Left colon (tissue), 2 donors: ENCODE measurements at places on chromosomes 1 and 21.

GRCh38 chr1:100239961-100240360 is 9.7 kb downstream of the DBT start:
- no peak for DNase-seq

GRCh38 chr1:173409613-173410012 is 67.5 kb upstream of the PRDX6 start:
- peak; percentile 40 for DNase-seq

GRCh38 chr1:113018911-113019310 is 54.1 kb upstream of the LRIG2 start:
- no peak for DNase-seq

GRCh38 chr1:34657266-34657665 is 97.6 kb upstream of the GJB5 start:
- DNase-seq: no peak

GRCh38 chr1:92754719-92755050 is 30.2 kb downstream of the EVI5 start:
- no peak for DNase-seq

DNA sequence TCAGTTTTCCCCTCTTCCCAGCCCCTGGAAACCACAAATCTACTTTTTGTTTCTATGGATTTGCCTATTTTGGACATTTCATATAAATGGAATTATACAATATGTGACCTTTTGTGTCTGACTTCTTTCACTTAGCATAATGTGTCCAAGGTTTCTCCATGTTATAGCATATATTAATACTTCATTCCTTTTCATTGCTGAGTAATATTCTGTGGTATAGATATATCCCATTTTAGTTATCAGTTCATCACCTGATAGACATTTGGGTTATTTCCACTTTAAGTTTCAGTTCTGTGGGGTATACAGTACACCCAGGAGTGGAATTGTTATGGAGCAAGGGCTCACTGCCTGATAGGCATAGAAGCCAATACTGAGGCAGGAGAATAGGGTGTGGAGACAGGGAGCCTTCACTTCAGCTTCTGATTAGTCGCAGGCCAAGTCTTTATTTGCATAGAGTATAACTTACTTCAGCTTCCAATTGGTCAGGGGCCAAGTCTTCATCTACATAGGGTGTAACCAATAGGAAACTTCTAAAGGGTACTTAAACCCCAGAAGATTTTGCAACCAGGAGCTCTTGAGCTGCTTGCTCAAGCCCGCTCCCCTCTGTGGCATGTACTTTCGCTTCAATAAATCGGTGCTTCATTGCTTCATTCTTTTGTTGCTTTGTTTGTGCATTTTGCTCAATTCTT is 8.3 kb upstream of the NVL start:
- DNase-seq: no peak

- no peak for DNase-seq
Measured at GRCh38 chr21:40177979-40178378, 310.7 kb downstream of the PCP4 start.

DNA sequence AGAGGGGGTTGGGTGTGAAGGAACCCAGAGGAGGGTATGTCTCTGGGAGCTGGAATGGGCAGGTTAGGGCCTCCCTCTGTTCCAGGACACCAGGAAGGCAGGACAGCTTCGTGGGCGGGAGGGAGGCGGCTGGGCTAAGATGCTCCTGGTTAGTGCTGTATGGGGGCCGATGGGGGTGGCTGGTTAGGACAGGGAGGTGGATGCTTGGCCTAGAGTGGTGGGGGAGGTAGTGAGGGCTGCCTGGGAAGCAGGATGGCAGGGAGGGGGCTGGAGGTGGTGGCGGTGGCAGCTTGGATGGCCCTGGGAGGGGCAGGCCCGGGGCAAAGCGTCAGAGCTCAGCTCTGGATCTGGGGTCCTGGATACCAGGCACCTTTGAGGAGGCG is 6.2 kb upstream of the MMP23B start:
- peak; percentile 21 for DNase-seq

GRCh38 chr1:214471458-214471857 is 79.9 kb downstream of the PTPN14 start:
- no peak for DNase-seq

- DNase-seq: no peak
Measured at GRCh38 chr1:17014671-17015567, 3.2 kb upstream of the ATP13A2 start.

DNA sequence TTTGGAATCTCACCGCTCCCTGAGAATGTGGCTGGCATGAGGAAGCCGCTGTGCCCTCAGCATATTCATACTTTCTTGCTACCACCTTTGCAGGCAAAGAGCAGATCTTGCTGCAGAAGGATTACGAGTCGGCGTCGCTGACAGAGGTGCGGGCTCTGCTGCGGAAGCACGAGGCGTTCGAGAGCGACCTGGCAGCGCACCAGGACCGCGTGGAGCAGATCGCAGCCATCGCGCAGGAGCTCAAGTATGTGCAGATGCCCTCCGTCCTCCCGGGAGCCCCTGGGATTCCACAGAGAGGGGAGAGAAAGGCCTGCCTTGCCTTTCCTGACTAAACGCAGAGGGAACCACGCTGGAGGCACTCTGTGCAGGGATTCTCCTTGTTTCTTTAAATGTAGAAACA is 50.6 kb upstream of the MTR start:
- DNase-seq: no peak
